Stimulated activated CD4-positive, alpha-beta T cell treated with anti-CD3 and anti-CD28 coated beads, Interleukin-12 subunit alpha, Interleukin-12 subunit beta, amount 100 ng/mL, for 24 hours (primary cell): ENCODE measurements at places on chromosomes 16 and 17.
A peak's percentile ranks its signal among the peaks of the same experiment; 100 is the strongest.

GRCh38 chr16:49854796-49855203 is 1.1 kb downstream of the ZNF423 start:
- no peak for DNase-seq

- DNase-seq = no peak
Observed at GRCh38 chr16:28532940-28533647, 5.7 kb downstream of the NUPR1 start.

GRCh38 chr16:8374586-8375231 is 215.6 kb downstream of the TMEM114 start:
- no peak for DNase-seq

GRCh38 chr17:7777017-7777416 is 57.0 kb upstream of the KDM6B start:
- no peak for DNase-seq

DNA sequence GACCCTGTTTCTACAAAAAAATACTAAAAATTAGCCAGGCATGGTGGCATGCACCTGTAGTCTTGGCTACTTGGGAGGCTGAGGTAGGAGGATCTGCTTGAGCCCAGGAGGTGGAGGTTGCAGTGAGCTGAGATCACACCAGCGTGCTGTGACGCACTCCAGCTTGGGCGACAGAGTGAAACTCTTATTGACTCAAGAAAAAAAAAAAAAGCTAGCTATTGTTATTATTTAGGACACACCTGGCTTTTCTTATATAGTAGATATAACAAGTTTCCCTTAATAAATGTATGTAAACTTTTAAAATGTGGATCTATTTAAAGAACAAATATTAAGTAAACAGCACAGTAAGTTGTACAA is 1.8 kb downstream of the RABEP2 start:
- DNase-seq = no peak

- DNase-seq = no peak
Observed at GRCh38 chr16:72862090-72862489, 185.8 kb downstream of the ZFHX3 start.

- DNase-seq = no peak
Observed at GRCh38 chr17:3038941-3039340, 24.5 kb downstream of the OR1D5 start.

DNA sequence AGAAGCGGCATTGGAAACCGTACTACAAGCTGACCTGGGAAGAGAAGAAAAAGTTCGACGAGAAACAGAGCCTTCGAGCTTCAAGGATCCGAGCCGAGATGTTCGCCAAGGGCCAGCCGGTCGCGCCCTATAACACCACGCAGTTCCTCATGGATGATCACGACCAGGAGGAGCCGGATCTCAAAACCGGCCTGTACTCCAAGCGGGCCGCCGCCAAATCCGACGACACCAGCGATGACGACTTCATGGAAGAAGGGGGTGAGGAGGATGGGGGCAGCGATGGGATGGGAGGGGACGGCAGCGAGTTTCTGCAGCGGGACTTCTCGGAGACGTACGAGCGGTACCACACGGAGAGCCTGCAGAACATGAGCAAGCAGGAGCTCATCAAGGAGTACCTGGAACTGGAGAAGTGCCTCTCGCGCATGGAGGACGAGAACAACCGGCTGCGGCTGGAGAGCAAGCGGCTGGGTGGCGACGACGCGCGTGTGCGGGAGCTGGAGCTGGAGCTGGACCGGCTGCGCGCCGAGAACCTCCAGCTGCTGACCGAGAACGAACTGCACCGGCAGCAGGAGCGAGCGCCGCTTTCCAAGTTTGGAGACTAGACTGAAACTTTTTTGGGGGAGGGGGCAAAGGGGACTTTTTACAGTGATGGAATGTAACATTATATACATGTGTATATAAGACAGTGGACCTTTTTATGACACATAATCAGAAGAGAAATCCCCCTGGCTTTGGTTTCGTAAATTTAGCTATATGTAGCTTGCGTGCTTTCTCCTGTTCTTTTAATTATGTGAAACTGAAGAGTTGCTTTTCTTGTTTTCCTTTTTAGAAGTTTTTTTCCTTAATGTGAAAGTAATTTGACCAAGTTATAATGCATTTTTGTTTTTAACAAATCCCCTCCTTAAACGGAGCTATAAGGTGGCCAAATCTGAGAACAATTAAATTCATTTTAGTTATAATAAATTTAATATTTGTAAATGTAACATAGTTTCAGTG is 1.7 kb downstream of the HEXIM1 start:
- DNase-seq = peak; percentile 38

DNA sequence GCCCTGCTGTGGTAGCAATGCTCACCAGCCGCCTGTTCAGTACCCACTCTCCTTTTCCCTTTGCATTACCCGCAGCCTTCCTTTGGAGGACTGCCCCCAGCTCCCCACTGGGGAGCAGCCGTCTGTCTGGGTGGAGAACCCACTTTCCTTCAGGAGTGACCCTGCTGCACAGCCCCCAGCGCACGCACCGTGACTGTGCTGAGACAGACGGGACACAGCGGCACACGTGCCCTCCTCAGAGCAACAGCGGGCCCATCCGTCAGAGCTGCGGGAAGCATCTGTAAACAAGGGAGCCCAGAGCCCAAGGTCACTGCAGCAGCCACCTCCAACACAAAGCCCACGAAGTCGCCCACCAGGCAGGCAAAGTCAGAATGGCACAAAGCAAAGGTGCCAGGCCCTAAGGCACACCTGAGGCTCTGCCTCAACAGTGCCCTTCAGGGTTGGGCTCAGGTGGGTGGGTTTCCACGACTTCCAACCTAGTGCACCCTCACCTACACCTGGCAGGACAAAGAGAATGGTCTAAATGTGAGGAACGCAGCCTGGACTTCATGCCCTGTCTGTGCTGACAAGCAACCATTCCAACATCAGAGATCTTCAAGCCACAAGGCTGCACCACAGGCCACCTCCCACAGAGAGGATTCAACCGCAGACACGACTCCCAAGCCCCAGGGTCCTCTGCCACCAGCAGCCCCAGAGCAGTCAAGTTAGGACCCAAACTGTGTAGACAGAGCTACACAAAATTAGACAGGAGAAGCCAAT is 9.9 kb downstream of the AXIN1 start:
- DNase-seq = no peak

DNA sequence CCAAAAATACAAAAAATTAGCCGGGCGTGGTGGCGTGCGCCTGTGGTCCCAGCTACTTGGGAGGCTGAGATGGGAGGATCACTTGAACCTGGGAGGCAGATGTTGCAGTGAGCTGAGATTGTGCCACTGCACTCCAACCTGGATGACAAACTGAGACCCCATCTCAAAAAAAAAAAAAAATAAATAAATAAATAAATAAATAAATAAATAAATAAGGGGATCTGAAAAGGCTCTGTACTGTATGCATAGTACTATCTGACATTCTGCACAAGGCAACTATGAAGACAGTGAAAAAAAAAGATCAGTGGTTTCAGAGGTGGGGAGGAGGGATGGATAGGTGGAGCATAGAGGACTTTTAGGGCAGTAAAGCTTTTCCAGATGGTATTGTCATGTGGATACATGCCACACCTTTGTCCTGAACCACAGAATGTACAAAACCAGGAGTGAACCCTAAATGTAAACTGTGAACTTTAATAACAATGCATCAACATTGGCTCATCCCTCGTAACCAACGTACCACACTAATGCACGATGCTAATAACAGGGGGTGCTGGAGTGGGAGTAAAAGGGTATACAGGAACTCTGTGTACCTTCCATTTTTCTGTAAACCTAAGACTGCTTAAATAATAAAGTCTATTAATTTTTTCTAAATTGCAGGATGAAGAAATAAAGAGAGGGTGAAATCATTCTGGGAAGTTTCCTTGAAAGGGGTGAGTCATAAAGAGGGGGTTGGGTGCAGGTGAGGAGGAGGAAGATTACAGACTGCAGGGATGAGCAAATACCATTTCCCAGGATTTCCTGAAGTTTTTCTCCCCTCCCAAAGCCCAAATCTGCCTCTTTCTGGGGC is 155.8 kb upstream of the SDK2 start:
- no peak for DNase-seq

- DNase-seq = no peak
Observed at GRCh38 chr17:81608605-81609004, 28.3 kb downstream of the NPLOC4 start.

DNA sequence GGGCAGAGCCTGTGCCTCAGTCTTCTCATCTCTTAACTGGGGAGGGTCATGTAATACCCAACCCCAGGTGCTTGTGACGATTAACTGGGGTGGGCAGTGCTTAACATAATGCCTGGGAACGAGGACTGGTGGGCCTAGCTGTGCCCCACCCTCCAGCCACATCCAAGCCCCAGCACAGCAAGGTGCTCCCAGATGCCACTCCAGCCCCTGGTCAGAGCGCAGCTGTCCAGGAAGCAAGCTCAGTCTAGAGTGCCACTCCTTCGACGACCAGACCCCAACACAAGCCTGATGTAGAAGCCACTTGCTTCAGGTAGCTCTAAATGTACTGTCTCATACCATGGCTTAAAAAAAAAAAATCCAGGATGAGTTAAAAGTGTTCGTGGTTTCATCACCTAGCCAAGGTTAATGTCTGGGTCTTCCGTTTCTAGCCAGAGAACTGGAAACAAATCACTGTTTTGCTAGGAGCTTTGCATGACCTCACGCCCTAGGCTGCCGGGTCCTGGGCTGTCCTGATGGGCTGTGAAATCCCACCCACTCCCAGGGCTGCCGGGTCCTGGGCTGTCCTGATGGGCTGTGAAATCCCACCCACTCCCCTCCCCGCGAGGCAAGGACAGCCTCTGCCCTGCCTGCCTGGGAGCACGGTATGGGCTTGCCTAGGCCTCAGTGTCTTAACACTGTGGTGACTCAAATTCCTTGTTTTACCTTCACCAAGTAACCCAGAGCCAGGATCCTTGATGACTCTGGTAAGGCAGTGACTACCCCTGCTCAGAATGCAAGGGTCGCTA is 7.7 kb downstream of the MIEF2 start:
- no peak for DNase-seq

DNA sequence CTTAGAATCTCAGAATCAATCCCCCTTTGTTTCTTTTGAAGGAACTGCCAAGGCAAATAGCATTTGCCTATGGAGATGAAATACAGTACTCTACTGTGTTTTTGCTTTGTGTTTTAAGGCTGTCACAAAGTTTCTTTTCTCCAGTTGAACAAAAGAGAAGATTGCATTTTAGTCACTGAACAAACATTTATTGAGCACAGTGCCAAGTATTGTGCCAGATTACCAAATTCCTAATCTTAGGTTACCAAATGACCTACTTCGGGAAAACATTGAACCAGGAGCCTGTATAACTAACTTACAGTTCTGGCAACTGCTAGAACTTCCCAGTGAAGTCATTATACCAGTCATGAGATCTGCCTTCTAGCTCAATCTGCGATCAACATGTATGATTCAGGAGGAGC is 3.0 kb upstream of the UBB start:
- DNase-seq = no peak

- DNase-seq = no peak
Observed at GRCh38 chr16:70756071-70756470, 44.9 kb downstream of the VAC14 start.

DNA sequence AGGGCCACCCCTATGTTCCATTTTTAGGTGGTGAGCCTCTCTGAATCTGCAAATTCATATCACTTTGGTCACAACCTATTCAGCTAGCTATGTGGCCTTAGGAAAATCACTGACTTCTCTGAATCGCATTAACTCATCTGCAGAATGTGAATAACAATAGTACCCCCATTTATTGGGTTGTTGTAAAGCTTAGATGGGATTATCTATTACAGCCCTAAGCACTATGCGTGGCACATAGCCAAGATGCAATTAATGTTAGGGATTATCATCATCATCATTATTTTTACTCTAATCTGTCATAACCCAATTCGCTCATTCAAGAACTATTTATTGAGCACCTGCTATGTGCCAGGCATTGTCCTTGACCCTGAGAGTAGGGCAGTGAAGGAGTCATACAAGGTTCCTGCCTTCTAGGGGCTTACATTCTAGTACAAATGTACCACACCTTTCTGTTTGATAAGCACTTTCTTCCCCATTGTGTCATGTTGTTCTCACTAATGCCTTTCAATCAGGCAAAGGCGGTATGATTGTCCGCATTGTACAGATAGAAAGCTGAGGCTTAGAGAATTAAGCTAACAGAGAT is 38.5 kb downstream of the CHD9 start:
- DNase-seq = no peak

DNA sequence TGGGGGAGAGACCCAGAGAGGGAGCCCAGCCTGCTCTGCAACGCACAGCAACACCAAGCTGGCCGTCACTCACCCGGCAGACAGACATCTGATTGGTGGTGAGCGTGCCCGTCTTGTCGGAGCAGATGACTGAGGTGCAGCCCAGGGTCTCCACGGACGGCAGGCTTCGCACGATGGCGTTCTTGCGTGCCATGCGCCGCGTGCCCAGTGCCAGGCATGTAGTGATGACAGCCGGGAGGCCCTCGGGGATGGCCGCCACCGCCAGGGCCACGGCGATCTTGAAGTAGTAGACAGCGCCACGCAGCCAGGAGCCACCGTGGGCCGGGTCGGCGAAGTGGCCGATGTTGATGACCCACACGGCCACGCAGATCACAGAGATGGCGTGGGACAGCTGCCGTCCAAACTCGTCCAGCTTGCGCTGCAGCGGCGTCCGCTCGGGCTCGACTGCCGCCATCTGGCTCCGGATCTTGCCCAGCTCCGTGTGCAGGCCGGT is 16.9 kb downstream of the ATP2A3 start:
- DNase-seq = no peak

DNA sequence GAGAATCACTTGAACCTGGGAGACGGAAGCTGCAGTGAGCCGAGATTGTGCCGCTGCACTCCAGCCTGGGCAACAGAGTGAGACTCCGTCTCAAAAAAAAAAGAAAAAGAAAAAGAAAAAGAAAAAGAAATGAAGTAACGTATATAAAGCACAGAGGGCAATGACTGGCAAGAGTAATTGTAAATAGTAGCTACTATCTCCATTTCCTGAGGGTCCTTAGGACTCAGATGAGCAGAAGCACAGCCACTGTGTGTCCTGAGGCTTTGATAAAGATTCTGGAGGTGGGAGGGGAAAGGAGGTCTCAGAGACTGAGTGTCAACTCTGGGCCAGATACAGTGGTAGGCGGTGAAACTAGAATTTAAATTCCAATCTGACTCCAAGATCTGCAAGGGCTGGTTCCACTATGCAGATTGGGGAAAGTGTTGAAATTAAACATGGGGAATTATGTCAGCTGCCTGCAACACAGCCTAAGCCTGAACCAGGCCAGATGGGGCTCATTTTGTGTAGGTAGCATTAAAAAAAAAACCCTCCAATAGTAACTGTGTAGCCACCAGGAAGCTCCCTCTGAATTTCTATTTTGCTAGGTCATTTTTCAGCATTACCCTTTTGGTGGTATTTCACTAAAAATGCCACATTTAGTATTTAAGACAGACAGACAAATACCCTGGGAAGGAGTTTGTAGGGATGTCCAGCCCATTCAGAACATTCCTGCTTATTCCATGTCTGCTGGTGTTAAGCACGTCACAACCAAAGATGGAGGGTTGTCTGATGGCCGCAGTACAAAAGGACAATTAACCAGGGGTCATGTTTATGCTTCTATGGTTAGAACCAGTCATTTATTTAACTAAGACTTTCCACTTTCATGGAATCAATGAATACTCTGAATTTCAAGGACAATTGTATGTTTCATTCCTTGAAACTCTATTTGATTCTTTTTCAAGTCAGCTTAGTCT is 46.1 kb downstream of the TBX4 start:
- DNase-seq = no peak
